ENCODE measurements at places on chromosomes 1 and 21. TPM values are rescaled to one million over a fixed set of nuclear protein-coding genes. Genes with fewer than 3 reads are reported as not detected.

The RNU1-4 gene
- total RNA-seq = 6,201 TPM

GRCh38 chr1:19349999-19350398, 37.9 kb downstream of the SLC66A1 start:
- DNase-seq = no peak

- peak; percentile 51 for DNase-seq
Measured at GRCh38 chr1:162612606-162613400, 19.5 kb upstream of the DDR2 start.

DNA sequence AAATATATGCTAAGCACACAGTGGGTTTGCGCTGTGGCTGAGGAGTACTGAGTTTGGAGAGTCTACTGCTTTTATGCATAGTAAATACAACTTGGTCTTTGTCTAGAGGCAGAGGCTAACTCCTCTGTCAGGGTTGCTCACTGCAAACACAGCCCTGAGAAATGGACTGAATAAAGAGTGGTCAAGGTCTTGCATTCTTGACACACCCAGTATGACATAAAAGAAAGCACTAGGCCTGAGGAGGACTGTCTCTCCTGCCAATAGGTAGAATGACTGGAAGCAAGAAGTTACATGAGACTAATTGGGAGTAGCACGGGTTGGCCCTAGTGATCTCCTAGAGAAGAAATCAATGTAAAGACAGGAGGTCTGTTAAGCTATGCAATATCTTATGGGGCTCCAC, 367.2 kb upstream of the B3GALT2 start:
- no peak for DNase-seq

GRCh38 chr1:79885101-79885500, 878.6 kb upstream of the ADGRL4 start:
- DNase-seq = no peak

- DNase-seq = no peak
Measured at GRCh38 chr1:173853074-173853473, 14.7 kb downstream of the GAS5 start.

The HCRTR1 gene
- not detected for total RNA-seq

The AQP10 gene
- not detected for total RNA-seq

All from ovary (tissue), 10 donors.